ENCODE measurements at places on chromosomes 5 and 9.

- no peak for DNase-seq
These were observed 199.5 kb upstream of the DMRT1 start for GRCh38 chr9:642014-642413.

- DNase-seq = no peak
These were observed 172.3 kb downstream of the PDZD2 start for GRCh38 chr5:31811210-31811609.

DNA sequence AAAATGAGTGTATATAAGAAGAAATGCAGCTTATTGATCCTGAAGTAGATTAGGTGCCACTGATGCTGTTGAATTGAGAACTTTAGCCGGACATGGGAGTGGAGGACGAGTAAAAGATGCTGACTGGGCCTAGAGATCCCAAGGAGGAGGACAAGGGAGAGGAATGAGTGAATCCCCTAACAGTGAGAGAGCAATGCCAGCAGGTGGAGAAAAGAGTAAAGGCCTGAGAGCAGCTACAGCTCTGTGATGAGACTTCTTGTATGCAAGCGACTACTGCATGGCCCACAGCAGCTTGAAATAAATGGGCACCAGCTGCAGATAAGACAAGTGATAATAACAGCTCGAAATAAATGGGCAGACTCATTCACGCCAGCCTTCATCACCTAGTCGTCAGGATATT lies 44.5 kb upstream of the JMY start:
- no peak for DNase-seq

- DNase-seq = no peak
These were observed 339.3 kb upstream of the SLC30A5 start for GRCh38 chr5:68754536-68754935.

DNA sequence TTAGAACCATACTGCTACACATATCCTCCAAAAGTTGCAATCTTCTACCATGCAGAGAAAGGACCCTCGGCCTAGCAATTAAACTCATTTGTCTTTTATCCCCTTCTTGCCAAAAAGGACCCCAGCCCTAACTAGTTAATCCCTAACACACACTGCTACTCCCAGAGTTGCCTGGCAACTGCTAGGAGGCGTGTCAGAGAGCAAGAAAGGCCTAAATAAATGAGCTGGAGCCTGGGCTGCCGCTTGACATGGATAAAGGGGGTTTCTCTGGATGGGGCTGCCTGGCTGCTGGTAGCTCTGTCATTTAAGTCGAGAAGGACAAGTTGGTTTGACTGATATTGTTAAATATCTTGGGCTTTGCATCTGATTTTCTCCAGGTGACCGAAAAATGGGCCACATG lies 194.8 kb downstream of the CRB2 start:
- DNase-seq = no peak

DNA sequence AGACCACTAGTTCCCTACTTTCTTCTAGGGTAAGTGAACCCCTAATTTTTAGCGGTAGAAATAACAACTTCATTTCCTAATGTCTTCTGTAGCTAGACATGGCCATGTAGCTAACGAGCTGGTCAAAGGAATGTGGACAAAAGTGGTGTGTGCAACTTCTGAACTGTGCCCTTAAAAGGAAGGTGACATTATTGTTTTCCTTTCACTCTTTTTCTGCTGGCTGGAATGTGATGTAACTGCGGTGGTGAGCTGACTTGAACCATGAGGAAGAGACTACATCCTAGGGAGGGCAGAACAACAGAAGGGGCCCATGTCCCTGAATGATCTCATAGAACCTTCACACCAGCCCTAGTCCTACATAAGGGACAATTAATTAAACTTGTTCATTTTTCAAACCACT lies 1.3 kb upstream of the SNX2 start:
- no peak for DNase-seq

Data from activated CD4-positive, alpha-beta T cell treated with anti-CD3 and anti-CD28 coated beads for 24 hours (primary cell).